AG20443 (cell line): ENCODE measurements at places on chromosomes 7 and 10.
A peak's percentile ranks its signal among the peaks of the same experiment; 100 is the strongest.

DNA sequence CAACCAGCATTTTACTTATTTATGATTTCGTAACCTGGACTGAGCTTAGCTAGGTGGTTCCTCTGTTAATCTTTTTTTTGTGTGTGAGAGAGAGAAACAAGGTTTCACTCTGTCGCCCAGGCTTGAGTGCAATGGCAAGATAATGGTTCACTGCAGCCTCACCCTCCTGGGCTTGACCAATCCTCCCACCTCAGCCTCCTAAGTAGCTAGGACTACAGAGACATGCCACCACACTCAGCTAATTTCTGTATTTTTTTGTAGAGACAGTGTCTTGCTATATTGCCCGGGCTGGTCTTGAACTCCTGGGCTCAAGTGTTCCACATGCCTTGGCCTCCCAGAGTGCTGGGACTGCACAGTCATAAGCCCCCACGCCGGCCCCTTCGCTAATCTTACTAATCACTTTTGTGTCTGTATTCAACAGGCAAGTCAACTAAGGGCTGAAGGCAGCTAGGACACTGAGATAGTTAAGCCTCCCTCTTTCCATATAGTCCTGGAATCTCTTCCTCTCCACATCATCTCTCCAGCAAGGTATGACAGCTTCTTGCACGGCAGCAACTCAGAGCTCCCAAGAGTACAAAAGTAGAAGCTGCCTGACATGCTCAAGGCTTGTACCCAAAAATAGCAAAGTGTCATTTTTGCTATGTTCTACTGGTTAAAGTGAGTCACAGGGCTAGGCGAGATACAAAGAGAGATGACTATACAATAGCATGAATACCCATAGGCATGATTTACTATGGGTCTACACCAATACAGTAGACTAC lies 11.3 kb downstream of the KMT2C start:
- DNase-seq: peak; percentile 24

GRCh38 chr7:94530109-94530508 lies 20.5 kb downstream of the CASD1 start:
- DNase-seq: no peak

- DNase-seq: no peak
Measured at GRCh38 chr7:156402255-156402654, 238.3 kb upstream of the RNF32 start.

- no peak for DNase-seq
Measured at GRCh38 chr7:101913851-101914250, 96.4 kb downstream of the CUX1 start.

- DNase-seq: no peak
Measured at GRCh38 chr7:5193880-5194279, 3.8 kb downstream of the WIPI2 start.

- peak; percentile 92 for DNase-seq
Measured at GRCh38 chr10:63520500-63521415, at the start of gene REEP3. Gene REEP3 (plus strand): TSS chr10:63521401. CDS start chr10:63521546, 145 bp downstream.

DNA sequence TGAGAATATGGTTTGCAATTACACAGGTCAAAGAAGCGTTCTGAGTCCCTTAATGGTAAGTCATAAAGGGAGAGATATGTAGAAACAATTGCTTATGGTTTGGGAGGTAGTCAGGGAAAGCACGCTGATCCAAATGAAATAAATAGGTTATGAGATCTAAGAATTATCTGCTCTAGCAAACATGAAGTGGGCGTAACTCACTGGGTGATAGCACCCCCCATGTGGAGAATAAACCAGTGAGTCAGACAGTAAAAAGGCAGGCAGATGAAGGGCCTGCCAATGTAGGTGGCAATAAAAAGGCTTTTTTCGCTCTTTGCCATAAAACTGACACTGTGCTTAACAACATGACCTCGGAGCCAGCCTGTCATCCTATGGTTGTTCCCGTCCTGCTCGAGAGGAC lies 306.9 kb downstream of the GLRX3 start:
- DNase-seq: no peak

DNA sequence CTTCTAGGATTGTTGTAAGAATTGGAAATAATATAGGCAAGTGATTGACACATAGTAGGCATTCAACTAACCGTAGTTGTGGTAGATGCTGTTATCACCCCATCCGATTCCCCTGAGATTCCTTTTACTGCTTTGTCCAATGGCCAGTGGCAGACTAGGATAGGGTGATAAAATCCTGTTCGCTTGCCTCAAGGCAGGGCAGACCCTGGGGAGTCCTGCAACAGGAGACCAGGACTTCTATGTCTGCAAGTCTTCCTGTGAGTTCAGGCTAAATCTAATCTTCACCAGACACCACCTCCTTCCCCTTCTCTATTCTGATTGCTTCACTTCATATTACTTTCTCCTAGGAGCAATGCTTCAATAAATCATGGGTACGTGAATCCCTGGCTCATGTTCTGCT lies 42.8 kb upstream of the CREB5 start:
- DNase-seq: no peak

DNA sequence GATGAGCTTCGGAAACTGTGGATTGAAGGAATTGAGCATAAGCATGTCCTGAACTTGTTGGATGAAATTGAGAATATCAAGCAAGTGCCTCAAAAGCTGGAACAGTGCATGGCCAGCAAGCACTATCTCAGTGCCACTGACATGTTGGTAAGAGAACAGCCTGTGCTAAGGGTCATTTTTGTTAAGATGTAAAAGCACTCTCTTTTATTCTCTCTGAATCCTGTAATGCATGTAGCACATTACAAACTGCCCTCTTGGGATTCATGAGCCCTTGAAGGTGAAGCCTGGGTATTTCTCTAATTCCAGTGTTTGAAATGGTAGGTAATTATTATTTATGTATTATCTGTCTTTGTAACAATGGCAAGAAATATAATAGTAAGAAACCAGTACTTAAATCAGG lies 36.1 kb downstream of the EXOC4 start:
- DNase-seq: no peak

DNA sequence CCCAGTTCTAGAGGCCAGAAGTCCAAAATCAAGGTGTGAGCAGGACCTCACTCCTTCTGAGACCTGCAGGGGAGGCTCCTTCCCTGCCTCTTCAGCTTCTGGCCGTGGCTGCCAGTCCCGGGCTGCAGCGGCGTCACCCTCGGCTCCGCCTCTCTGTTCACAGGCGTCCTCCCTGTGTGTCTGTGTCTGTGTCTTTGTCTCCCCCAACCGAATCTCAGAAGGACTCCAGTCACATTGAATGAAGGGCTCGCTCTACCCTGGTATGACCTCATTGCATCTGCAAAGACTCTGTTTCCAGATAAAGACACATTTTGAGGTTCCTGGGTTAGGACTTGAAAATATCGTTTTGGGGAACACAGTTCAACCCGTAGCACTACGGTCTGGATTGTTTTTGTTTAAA lies 33.1 kb upstream of the GALNT11 start:
- DNase-seq: peak; percentile 63
